ENCODE measurements at places on chromosomes 6 and 20. TPM values are rescaled to one million over a fixed set of nuclear protein-coding genes. Genes with fewer than 3 reads are reported as not detected.

- H3K4me1 ChIP-seq: peaks cover 24% of the 10 kb centered on the region
- DNase-seq: no peak
- H3K4me3 ChIP-seq: peak overlapping the region; percentile 30
Observed at GRCh38 chr6:99613705-99614429, 7.2 kb downstream of the PRDM13 start.

Gene PAQR8
- 4.7 TPM for total RNA-seq

Gene INSM1
- 0.04 TPM for total RNA-seq

Gene REM1
- total RNA-seq: 9.6 TPM

DNA sequence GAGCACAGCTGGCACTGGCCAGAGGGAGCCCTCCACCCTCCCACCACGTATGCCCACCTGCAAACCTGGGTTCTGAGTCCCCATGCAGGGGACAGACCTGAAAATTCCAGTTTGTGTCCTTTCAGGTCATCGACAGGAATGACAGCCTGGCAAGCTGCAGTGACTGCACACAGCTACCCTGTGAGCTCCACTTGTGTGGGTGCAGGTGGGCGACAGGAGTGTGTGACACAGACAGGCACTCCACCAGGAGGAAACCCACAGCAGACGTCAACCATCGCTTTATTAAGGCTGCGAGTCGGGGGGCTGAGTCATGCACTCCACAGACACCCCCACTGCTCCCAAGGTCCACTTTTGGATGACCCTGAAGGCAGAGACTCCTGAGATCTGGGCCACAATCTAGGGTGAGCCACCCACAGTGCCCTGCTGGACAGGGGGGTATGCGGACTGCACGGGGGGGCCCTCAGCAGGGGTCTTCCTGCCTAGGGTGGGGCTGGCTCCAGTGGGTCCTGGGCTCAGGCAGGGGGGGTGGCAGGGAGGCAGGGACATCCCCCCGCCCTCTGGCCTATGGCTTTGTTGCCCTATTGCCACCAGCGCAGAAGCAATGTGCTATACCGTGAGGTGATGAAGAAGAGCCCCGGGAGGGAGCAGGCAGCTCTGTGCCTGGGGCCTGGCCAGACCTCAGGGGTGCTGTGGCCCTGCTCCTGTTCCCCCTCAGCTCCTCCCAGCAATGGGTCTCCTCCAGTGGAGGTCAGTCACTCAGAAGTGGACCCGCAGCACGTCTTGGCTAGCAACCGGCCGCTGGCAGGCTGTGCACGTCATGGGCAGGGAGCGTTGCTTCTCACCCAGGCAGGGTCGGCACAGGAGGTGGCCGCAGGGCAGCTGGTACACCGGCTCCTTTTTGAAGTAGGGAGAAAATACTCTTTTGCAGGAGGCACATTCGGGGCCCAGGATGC is 25.1 kb upstream of the AVP start:
- H3K27ac ChIP-seq: no peak overlapping the region
- H3K4me1 ChIP-seq: peaks cover 3% of the 10 kb centered on the region
- no peak for DNase-seq
- peaks cover 31% of the 10 kb centered on the region for H3K36me3 ChIP-seq
- no peak overlapping the region for H3K4me3 ChIP-seq

- DNase-seq: no peak
- H3K36me3 ChIP-seq: no peaks in the 10 kb centered on the region
- H3K4me3 ChIP-seq: no peak overlapping the region
- H3K27me3 ChIP-seq: no peaks in the 10 kb centered on the region
- no peaks in the 10 kb centered on the region for H3K4me1 ChIP-seq
- H3K27ac ChIP-seq: no peak overlapping the region
Observed at GRCh38 chr20:23939641-23940040, 48.9 kb downstream of the GGTLC1 start.

DNA sequence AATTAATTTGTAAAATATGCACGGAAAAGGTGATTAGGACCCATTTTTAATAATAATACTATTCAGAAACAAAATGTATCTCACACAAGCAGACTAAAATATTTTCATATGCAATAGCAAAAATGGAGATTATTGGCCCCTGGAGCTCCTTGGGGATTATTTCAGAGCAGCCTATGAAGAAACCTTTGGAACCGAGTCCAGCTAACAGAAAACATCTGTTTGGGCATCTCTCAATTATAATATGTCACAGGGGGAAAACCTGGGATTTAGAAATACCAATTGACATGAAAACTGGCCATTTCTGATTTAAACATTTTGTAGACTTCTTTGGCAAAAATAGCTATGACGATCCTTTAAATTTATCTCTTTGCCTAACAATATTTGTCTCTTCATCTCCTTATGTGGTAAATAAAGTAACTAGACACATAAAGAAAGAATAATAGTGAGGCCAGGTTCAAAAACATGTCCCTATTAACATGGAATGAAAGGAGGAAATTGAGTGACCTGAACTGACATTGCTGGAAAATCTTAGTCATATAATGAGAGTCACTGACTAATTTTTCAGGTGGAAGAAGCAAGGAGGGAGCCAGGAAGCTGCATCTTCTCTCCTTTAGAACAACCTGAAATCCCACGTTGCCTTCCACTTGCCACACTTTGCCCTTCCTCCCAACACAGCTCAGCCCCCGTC is 199.0 kb downstream of the SOD2 start:
- H3K4me1 ChIP-seq: peaks cover 24% of the 10 kb centered on the region
- no peaks in the 10 kb centered on the region for H3K36me3 ChIP-seq
- H3K27me3 ChIP-seq: no peaks in the 10 kb centered on the region
- no peak overlapping the region for H3K4me3 ChIP-seq
- peak overlapping the region; percentile 77 for H3K27ac ChIP-seq
